ENCODE measurements at places on chromosomes 6 and 20.

DNA sequence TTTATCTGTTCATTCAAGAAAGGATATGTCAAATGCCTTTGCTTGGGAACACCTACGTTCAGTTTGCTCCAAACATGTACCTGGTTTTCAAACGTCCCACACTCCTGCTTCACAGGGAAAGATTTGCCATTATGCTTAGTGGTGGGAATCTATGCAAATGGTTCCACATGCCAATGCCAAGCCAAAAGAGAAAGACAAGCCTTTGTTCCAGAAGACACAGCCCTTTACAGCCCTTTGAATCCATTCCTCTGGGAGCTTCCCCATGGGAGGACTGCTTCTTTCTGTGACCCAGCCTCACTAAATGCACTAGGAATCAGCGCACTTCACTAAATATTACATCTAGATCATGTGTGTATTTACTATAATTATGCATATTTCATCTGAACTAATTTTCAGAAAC is 619.5 kb downstream of the PRKN start:
- no peak for DNase-seq

DNA sequence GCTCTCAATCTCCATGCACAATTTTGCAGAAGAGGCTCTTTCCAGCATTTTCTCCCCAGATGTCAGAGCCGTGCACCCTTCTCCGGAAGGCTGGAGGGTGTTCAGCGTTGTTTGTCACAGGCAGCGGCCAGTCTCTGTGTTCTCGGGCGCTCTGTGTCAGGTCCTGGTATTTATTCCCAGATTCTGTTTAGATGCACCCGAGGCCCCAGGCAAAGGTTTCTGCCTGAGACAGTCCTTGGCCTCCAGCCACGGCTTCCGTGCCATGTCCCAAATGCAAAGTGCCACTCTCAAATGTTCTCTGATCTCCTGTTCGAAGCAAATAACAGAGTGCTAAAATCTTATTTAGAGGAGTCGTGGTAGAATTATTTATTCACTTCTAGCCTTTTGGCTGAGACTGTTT is 140.3 kb upstream of the AGPAT4 start:
- DNase-seq = no peak

GRCh38 chr6:106773996-106774629 is 144.7 kb downstream of the QRSL1 start:
- no peak for DNase-seq

- no peak for DNase-seq
Measured at GRCh38 chr20:60806824-60807223, 445.2 kb upstream of the CDH4 start.

DNA sequence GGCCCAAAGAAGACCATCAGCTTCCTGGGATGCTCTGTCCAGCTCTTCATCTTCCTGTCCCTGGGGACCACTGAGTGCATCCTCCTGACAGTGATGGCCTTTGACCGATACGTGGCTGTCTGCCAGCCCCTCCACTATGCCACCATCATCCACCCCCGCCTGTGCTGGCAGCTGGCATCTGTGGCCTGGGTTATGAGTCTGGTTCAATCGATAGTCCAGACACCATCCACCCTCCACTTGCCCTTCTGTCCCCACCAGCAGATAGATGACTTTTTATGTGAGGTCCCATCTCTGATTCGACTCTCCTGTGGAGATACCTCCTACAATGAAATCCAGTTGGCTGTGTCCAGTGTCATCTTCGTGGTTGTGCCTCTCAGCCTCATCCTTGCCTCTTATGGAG is 5.1 kb downstream of the OR2H1 start:
- no peak for DNase-seq

- DNase-seq = no peak
Measured at GRCh38 chr20:60591172-60591799, 633.1 kb downstream of the CDH26 start.
